ENCODE measurements at places on chromosomes 16 and 17.

DNA sequence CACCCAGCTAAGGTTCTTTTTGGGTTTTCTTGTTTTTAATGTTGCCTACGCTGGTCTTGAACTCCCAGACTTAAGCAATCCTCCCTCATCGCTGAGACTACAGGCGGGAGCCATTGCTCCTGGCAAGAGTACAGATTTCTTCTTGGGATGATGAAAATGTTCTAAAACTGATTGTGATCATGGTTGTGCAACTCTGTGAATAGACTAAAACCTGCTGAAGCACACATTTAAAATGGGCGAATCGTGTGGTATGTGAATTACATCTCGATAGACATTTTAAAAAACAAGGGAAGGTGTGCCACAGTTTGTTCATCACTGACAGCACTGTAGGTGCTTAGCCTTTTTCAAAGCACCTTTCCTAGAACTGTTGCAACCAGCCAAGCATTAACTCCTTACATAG is 48.8 kb upstream of the CDH3 start:
- DNase-seq = no peak

GRCh38 chr16:61929776-61930175 is 106.5 kb downstream of the CDH8 start:
- no peak for DNase-seq

DNA sequence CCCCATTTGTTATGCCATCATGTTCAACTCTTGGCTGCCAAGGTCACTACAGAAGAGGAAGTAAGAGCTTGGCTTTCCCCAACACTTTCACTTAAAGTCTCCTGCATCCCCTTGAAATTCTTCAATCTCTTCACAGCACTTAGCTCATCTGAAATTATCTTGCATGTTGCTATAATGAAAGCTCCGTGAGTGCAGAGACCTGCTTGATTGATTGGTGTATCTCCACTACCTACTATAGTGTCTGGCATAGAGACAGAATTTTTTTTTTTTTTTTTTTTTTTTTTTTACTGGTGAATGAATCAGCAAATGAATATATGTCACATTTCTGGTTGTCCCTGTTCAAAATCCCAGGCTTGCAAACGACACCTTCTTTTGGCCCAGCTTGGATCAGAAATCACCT is 1.9 kb upstream of the SDR42E1 start:
- no peak for DNase-seq

GRCh38 chr17:45948881-45949624 is 50.0 kb upstream of the STH start:
- DNase-seq = no peak

Data from NCI-H1105 treated with DMSO at 0.1 percent for 48 hours (cell line).